ENCODE measurements at places on chromosomes 2 and 18.

DNA sequence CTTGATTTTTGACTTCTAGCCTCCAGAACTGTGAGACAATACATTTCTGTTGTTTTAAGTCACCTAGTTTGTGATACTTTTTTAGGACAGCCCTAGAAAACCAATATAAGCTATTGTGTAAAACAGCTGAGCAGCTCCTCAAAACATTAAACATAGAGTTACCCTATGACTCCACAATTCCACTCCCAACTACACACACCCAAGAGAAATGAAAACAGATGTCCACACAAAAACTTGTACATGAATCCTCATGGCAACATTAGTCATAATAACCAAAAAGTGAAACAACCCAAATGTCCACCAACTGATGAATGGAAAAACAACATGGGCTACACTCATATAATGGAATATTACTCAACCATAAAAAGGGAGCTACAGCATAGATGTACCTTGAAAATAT is 32.6 kb downstream of the TNS1 start:
- DNase-seq, result no peak

GRCh38 chr2:152504618-152505017 is 169.6 kb downstream of the FMNL2 start:
- peak; percentile 90 for DNase-seq

GRCh38 chr18:57559314-57559713 is 27.2 kb downstream of the FECH start:
- DNase-seq, result no peak

GRCh38 chr2:183112577-183112976 is 11.7 kb upstream of the NUP35 start:
- DNase-seq, result no peak

DNA sequence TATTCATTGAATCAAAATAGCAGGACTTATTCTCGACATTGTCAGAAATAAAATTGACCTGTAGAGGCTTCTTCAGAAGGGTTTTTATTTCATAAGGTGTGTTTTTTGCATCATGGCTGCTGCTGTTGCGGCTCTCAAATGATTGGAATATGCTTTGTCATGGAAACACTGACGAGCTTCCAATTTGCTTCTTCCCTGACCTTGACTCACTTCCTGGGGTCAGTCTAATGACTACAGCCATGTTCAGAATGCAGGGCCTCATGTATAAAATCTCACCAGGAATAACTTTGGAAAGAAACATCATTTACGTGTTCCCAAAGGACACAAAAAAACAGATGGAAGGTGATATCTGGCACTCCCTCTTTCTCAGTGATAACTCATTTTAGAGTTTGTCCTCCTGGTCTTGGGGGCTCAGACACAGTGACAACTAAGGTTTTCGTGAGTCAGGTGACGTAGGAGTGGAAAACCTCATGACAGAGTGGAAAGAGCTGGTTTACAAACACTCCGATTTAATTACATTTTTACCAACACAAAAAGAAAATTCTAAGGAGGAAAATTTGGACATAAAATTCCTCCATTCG is 467.0 kb upstream of the RAB12 start:
- DNase-seq, result peak; percentile 82

DNA sequence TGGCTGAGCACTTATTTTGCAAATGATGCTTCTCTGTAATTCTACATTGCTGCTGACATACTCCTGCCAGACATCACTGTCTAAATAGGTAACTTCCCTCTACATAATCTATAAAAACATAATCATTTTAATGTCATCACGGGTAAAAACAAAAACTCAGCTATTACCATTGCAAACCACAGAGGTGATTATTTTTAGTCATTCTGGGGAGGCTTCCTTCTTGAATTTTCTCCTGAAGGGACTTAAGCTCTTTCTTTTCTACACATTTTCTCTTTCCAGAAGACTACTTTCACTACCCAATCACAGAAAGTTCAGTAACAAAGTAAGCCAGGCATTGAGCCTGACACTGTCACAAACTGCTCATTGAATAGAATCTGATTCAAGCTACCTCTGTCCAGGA is 40.4 kb upstream of the NFU1 start:
- no peak for DNase-seq

- DNase-seq, result peak; percentile 23
Measured at GRCh38 chr2:167966937-167967913, 280.2 kb downstream of the STK39 start.

DNA sequence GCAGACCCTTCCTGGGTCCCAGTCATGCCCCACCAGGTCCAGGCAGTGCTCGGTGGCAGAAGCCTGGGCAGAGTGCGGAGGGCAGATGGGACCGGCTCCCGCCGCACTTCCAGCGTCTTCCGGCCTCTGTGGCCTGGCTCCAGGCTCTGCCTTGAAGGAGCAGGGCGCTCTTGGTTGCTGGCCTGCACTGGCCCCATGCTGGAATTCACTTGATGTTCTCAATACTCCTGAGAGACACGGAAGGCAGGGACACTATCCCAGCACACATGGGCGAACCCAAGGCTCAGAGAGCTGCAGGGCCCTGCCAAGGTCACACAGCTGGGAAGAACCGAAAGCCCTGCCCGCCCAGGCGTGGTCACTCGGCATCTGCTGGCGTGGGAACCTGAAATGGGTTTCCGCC is 87.6 kb upstream of the ODC1 start:
- DNase-seq, result no peak

- DNase-seq, result no peak
Measured at GRCh38 chr2:241978670-241979069, 109.1 kb downstream of the RTP5 start.

GRCh38 chr2:120418174-120418787 is 72.3 kb downstream of the INHBB start:
- no peak for DNase-seq

DNA sequence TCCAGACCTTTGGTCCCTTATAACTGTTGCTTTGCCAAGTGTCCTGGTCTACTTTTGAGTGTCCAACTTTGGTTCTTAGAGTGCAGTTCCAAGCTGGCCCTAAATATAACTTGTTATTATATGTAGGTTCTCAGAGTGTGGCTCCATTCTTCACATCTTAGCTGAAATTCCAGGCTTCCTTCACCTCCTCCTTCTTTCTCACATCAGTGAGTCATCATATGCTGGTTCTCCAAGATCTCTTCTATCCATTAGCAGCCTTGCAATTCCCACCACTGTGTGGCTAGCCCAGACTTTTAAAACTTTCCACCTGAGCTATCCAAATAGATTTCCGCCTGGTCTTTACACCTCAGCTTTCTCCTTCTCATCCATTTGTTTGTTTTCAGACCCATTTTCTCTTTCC is 12.6 kb upstream of the CXCR4 start:
- DNase-seq, result no peak

GRCh38 chr2:18934886-18935285 is 345.5 kb upstream of the NT5C1B start:
- no peak for DNase-seq

- DNase-seq, result peak; percentile 83
Measured at GRCh38 chr2:27809761-27810241, 38.3 kb downstream of the MRPL33 start.
